ENCODE measurements at places on chromosomes 16 and 17. TPM values are rescaled to one million over a fixed set of nuclear protein-coding genes. Genes with fewer than 3 reads are reported as not detected.

DNA sequence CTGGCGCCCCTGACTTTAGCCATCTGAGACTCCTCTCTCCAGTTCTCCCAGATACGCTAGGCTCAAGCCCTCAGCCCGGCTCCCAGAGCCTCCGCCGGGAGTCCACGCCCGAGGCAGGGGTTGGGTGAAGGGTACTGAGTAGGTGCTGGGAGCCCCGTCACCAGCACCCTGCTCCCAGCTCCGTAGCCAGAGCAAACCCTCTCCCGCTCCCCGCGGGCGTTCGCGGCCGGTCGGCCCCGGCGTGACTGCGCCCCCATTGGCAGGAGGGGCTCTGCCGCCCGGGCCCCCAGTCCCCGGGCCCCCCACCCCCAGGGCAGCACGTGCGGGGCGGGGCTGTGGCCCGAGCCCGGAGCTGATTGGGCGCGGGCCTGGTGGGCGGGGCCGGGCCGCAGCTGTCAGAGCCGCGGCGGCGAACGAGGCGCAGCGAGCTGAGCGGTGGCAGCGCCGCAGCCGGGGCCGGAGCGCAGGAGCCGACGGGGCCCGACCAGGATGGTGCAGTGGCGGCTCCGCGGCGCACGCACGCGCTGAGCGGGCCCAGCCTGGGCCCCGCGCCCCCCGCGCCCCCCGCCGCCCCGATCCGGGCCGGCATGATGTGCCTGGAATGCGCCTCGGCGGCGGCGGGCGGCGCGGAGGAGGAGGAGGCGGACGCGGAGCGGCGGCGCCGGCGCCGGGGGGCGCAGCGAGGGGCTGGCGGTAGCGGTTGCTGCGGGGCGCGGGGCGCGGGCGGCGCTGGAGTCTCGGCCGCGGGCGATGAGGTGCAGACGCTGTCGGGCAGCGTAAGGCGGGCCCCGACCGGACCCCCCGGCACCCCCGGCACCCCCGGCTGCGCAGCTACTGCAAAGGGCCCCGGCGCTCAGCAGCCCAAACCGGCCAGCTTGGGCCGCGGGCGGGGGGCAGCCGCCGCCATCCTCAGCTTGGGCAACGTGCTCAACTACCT, at the start of gene SPNS2:
TSS of gene SPNS2 (plus strand) at position 421 of the 937 bp plus-strand sequence. CDS start at position 588, 167 bp downstream.
- peak; percentile 74 for DNase-seq

DNA sequence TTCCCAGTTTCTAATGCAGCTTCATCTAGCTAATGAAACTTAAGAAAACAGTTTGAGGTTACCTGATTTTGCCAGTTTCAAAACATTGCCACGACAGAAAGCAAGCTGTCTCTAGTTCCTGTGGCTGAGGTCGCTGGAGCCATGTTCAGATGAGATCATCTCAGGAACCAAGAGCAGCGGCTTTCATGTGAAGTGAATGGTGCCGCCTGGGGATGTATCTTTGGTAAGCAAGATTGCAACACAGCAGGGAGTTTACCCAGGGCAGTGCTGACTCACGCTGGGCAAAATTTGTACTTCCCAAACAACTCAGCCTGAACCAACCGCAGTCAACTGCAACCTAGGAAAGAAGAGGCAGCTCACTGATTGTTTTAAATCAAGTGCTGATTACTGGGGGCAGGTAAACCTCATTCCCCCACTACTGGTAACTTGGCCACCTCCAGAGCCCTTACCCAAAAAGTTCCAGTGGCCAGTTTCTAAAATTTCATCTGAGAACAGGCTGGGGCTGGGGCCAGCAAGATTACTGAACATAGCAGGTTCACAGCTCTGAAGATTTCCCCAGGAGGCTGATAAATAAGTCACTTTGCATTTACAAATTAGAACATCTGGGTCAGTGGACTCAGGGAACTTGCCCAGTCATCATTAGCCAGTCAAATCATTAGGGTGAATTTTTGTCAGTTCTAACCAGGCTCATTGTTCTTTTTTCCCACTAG, at the start of gene RFFL:
TSS of gene RFFL (minus strand) at position 194 of the 710 bp plus-strand sequence. CDS start 37,154 bp downstream, outside the sequence.
- peak; percentile 89 for DNase-seq

- DNase-seq: no peak
Observed at GRCh38 chr17:17297217-17297616, 6.0 kb upstream of the NT5M start.

DNA sequence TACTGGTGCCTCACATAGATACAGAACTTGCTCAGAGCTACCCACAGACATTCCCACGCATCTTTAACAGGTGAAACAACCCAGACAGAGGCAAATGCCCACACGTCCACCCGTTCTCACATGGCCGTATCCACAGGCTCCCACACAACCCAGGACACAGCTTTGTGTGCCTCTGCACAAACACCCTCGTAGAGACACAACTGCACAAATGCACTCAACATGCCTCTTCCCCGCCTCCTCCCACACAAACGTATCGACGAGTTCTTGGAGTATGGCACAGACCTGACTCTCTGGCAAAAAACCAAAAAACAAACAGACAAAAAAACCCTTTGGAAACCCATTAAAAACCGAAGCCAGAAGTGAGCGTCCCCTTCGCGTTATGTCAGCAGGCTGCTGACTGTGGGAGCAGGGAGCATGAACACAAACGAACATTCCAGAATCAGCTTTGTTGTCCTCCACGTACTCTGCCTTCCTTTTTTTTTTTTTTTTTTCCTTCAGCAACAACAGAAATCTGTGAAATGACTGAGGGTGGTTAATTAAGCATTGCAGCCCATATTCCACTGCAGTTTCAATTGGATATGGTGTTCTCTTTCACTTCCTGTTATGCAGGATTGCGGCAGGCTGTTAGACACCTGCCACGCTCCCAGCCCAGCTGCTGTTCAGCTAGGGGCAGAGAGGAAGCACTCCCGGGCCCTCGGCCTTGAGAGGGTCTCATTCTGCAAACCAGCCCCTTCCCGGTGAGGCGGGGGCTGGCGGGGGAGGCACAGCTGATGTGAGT, 313.7 kb downstream of the MAF start:
- peak; percentile 57 for DNase-seq

DNA sequence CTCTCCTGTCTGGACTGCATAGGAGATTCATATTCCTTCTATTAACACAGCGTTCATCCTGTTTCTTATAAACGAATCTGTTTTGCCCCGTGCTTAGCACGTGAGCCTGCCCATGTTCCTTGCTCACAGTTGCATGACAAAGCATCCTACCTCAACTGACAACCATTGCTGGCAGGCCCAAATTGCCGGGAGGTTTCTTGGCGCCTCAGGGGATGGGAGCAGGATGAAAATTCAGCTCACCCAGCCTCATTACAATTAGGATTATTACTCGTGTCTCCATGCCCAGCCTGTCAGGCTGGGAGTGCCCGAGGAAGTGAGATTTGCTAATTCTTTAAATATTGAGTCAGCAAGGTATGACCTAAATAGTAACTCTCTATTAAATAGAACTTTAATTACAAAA, 36.7 kb upstream of the HELZ start:
- DNase-seq: no peak

DNA sequence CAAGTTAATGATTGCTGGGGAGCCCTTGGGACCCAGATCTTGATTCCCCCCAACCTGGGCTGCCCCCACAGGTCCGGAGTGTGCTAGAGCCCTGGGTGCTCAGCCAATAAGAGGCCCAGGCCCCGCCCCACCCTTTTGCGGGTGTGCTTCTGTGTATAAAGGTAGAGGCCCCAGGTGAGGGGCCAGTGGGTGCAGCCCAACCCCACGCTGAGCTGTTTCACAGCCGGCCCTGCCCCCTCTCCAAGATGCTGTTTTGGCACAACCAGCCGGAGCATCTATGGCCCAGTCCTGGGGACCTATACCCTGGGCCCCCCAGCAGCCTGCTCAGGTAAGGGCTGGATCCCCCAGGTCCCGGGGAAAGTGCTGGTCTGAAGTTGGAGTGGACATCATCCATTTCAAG, 11.8 kb upstream of the STAC2 start:
- DNase-seq: no peak

The CAPNS2 gene
- not detected for polyA plus RNA-seq

The ZG16 gene
- polyA plus RNA-seq: 0.04 TPM

The CCL8 gene
- not detected for polyA plus RNA-seq

The TOX3 gene
- not detected for polyA plus RNA-seq

Measured in heart left ventricle (tissue), 16 donors.